ENCODE measurements at places on chromosomes 2 and 18.

- no peak for DNase-seq
Measured at GRCh38 chr2:233474308-233475160, 92.0 kb downstream of the USP40 start.

DNA sequence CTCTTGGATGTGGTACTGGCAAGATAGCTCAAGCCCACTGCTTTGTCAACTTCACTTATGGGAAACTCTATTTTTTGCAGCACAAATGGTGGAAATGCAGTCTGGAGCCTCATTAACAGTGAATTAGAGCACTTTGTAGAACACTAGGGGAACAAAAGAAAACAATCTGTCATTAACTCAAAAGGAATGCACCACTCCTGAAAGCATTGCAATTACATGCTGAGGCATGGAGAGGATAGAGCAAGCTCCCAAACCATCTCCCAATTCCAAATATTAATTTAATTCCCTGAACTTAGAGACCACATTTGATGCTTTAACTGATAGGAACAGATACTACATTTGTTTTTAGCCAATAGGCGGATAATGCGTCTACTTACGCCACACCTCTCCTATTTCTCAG lies 32.8 kb upstream of the TANC1 start:
- DNase-seq, result peak; percentile 29

DNA sequence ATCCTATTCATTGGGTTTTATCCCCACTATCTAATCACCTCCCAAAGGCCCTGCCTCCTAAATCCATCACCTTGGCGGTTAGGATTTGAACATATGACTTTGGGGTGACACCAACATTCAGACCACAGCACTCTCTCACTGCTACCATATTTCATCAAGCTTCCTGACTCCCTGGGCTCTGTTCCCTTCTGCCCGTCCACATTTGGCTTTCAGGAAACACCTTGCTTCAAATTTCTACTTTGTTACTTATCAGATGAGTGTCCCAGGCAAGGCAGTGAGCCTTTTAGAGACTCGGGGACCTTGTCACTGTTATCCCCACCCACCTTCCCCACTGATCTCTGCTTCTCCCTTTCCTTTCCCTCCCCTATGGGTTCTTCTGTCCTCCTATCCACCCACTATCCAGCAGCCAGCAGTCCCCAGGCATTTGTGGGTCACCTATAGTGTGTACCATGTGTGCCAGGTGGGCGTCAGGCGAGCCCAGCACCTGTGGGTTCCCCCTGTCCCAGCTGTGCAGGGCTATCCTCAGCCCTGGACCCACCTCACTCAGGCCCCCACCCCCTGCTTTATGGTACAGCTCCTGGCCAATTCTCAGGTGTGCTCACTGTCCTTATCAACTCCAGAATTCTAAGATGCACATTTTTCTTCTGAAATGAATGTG lies 230.9 kb downstream of the LOXHD1 start:
- DNase-seq, result no peak

- peak; percentile 69 for DNase-seq
Measured at GRCh38 chr18:6920099-6920955, 190.8 kb downstream of the ARHGAP28 start.

GRCh38 chr2:37848451-37848850 lies 76.6 kb upstream of the RMDN2 start:
- DNase-seq, result no peak

- DNase-seq, result peak; percentile 26
Measured at GRCh38 chr2:230643576-230644291, 68.9 kb upstream of the CAB39 start.

GRCh38 chr2:209389171-209389618 lies 34.7 kb upstream of the MAP2 start:
- no peak for DNase-seq

DNA sequence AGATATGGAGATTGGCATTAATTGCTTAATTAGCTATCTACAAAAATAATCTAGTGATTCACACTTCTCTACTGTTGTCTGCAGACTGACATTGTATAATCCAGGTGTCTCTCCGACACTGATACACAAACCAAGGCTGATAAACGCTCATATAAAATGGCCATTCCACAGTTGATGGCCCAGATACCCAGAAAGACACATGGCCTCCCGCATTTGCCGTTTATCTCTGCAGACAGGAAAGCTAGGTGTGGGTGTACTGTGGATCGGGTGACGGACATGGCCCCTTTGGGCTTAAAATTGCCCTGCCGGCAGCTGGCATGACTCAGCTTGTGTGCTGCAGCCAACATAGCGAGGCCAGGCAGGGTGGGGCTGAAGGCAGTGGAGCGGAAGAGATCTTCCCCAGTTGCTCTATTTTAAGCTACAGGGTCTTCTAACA lies 18.5 kb downstream of the PMAIP1 start:
- peak; percentile 58 for DNase-seq

GRCh38 chr2:217047209-217047608 lies 187.3 kb upstream of the TNP1 start:
- no peak for DNase-seq

GRCh38 chr18:13730481-13730880 lies 4.0 kb downstream of the RNMT start:
- DNase-seq, result no peak

GRCh38 chr2:142100139-142100873 lies 30.5 kb downstream of the LRP1B start:
- no peak for DNase-seq

GRCh38 chr2:70709275-70710037 lies 58.5 kb downstream of the ADD2 start:
- no peak for DNase-seq

GRCh38 chr2:236512902-236513435 lies 56.7 kb upstream of the ACKR3 start:
- DNase-seq, result peak; percentile 66

- DNase-seq, result no peak
Measured at GRCh38 chr2:220143336-220143735, 515.9 kb downstream of the SLC4A3 start.

GRCh38 chr18:13800505-13801259 lies 23.3 kb upstream of the MC5R start:
- DNase-seq, result peak; percentile 83

- DNase-seq, result no peak
Measured at GRCh38 chr2:64086347-64087082, 57.7 kb downstream of the PELI1 start.

DNA sequence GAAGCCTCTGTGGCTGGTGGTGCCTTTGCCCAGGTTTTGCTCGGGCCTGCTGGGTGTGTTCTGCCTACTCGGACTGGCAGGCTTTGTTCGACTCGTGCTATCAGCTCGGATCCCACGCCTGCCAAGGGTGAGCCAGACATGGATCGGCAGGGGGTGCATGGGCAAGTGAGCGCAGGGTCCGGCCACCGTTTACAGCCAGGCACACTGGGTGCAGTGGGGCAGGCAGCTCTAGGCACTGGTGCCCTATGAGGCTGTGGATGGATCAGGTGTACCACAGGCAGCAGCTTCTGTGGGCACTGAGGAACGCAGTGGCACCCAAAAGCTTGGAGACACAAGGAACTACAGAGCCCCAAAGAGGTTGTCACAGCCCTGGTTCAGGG lies 25.6 kb downstream of the MARCHF7 start:
- no peak for DNase-seq

- peak; percentile 58 for DNase-seq
Measured at GRCh38 chr2:151637271-151637781, 97.0 kb downstream of the NEB start.

DNA sequence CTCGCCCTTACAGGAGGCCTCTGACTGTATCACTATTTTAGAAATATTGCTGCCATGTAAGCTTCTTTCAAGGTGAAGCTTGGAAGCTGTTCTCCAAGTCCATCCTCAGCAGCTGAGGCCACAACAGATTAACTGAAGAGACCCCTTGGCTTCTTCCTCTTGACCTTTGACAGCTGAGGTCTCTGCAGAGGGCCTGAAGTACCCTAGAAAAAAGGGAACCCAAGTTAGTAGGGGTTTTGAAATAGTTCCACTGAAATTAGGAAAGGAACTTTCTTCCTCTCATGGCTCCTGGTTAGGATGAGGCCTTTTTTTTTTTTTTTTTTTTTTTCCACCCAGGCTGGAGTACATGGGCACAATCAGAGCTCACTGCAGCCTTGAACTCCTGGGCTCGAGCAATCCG lies 15.5 kb upstream of the IHH start:
- no peak for DNase-seq

DNA sequence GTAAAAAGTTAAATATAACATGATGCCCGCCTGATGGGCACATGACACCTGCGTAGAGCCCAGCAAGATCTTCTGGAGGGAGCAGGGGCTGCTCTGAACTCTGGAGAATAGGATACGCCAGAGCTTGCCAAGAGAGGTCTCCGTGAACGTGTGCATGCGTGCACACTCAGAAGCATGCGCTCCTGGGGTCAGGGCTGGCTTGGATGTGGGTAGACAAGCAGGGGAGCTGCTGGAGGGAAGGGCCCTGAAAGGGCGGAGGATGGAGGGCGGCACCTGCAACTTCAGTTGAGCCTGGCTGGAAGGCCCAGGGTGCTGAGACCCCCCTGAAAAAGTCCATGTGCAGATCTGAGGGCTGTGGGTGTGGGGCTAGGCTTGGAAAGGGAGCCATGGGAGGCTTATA lies 828.4 kb upstream of the SALL3 start:
- DNase-seq, result no peak

Measured in dermis blood vessel endothelial cell (primary cell).